ENCODE measurements at places on chromosomes 13 and 19.

GRCh38 chr19:29548483-29549085 is 22.8 kb downstream of the VSTM2B start:
- DNase-seq: no peak

GRCh38 chr19:40995355-40995754 is 4.3 kb downstream of the CYP2B6 start:
- DNase-seq: no peak

GRCh38 chr19:39196860-39197562 is at the start of gene NCCRP1:
Gene NCCRP1 (plus strand): TSS chr19:39196964. CDS start chr19:39196983, 19 bp downstream.
- DNase-seq: no peak

- DNase-seq: no peak
Observed at GRCh38 chr19:19550972-19551852, 13.1 kb downstream of the CILP2 start.

DNA sequence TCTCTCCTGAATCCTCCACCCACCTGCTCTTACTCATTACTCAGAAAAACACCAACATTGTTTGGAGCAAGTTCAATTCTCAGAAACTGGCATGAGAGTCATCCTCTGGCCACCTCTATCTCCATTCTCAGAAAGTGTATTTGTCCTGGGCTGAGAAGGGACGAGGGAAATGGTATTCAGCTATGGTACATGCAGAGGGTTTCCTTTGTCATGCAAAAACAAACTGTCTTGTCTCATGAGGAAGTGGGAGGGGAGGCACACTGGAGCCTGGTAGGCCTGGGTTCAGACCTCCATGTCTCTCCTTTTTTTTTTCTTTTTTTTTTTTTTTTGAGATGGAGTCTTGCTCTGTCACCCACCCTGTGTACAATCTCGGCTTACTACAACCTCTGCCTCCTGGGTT is 31.9 kb upstream of the LILRA2 start:
- DNase-seq: no peak

- no peak for DNase-seq
Observed at GRCh38 chr13:78709028-78709427, 50.1 kb upstream of the OBI1 start.

GRCh38 chr19:30447553-30447870 is 75.3 kb downstream of the ZNF536 start:
- DNase-seq: no peak

DNA sequence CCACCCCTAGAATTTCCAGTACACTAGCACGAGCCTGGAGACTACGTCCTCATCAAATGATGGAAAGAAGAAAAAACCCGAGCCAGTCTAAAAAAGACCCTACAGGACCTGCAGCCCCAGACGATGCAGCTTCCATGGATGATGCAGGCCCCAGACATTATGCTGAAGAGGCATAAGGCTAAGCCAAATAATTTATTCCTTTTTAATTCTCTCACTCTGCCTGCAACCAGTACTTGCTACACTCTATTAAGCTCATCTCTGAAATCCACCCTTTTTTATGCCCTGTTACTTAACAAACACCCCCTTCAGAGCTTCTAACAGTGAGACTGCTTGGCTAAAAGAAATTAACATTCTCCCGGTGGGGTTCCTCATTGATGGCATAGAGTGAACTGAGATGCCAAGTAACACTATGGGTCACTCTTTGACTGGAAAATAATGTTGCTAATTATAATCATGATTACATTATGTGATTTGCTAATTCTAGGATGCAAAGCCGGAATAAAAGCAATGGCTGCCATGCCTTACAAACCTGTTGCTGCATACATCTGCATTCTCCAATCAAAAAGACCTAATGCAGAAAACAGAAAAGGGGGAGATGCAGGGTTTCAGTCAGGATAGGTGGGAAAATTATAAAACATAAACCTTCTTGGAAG is 1462.4 kb downstream of the UQCRFS1 start:
- DNase-seq: no peak

Data from A673 (cell line).